IMR-90 (cell line): ENCODE measurements at places on chromosomes 3 and 15. TPM values are rescaled to one million over a fixed set of nuclear protein-coding genes. Genes with fewer than 3 reads are reported as not detected.

DNA sequence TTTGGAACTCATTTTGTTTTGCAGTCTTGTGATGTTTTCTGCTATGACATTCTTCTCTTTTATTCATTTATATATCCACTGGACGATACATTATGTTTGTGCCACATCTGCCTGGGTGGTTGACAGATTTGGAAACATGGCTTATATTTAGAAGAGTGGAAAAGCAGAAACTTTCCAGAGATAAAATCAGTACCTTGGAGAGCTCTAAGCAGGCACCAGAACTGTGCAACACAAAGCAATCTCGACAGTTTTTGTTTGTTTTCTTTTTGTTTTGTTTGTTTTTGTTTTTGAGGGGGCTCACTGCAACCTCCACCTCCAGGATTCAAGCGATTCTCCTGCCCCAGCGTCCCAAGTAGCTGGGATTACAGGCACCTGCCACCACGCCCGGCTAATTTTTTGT lies 45.5 kb downstream of the SYN2 start:
- H3K27ac ChIP-seq, result no peak overlapping the region
- no peaks in the 10 kb centered on the region for H3K36me3 ChIP-seq
- H3K4me1 ChIP-seq, result no peaks in the 10 kb centered on the region
- H3K27me3 ChIP-seq, result no peaks in the 10 kb centered on the region
- peak; percentile 3 for DNase-seq
- H3K4me3 ChIP-seq, result no peak overlapping the region

- DNase-seq, result peak; percentile 57
- H3K27ac ChIP-seq, result peak overlapping the region; percentile 21; the same call in 1 of the 2 replicates
- H3K27me3 ChIP-seq, result peaks cover 2% of the 10 kb centered on the region; the same call in 1 of the 2 replicates
- H3K4me3 ChIP-seq, result no peak overlapping the region
Observed at GRCh38 chr3:32018757-32019564, 37.4 kb downstream of the ZNF860 start.

DNA sequence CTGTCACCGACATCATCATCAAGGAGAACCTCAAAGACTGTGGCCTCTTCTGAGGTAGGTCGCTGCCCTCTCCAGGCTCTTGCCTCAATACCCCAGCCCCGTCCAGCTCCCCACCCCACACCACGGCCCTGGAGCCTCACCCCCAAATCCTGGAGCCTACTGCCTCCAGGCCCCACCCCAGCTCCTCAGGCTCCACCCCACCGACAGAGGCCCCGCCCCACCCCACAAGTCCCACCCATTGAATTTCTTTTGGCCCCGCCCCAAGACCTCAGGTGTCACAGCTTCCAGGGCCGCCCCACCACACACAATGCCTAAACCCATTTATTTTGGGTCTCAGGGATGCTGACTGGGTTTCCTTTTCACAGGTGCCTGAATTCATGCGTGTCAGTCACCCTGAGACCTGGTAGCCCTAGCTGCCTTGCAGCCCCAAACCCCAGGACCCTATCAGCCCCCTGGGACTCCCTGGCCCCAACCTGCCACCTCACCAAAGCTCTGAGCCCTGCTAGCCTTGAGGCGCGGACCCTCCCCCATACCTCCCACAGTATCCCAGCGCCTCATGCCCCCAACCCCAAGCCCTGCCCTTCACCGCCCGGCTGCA lies 3.6 kb downstream of the GNAT1 start:
- no peaks in the 10 kb centered on the region for H3K4me1 ChIP-seq
- H3K27ac ChIP-seq, result no peak overlapping the region
- H3K36me3 ChIP-seq, result no peaks in the 10 kb centered on the region

GRCh38 chr3:138296639-138297038 lies 33.0 kb downstream of the NME9 start:
- H3K27ac ChIP-seq, result no peak overlapping the region
- no peaks in the 10 kb centered on the region for H3K27me3 ChIP-seq
- no peaks in the 10 kb centered on the region for H3K4me1 ChIP-seq

- H3K4me3 ChIP-seq, result no peak overlapping the region
- no peaks in the 10 kb centered on the region for H3K4me1 ChIP-seq
- no peaks in the 10 kb centered on the region for H3K36me3 ChIP-seq
- no peak for DNase-seq
- H3K27ac ChIP-seq, result no peak overlapping the region
Observed at GRCh38 chr3:122074621-122075265, 19.6 kb downstream of the CD86 start.

UBA7 gene
- total RNA-seq, result 15.3 and 18.6 TPM in 2 replicates

DNA sequence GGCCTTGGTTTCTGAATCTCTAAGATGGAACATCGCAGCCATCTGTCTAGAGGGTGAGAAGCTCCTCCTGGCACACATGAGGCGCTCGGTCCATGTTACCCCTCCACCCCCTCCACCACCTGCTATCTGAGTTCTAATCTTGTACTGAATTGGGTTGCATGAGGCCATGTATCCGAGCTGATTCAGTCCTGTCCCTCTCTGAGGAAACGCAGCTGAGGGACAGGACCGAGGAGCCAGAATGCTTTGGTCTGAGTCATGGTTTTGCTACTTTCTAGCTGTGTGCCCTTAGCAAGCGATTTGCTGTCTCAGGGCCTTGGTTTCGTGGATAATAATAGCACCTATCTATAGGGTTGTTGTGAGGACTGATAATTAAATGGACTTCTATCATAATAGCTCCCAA lies 87.8 kb upstream of the SEC13 start:
- no peak overlapping the region for H3K27ac ChIP-seq
- H3K36me3 ChIP-seq, result no peaks in the 10 kb centered on the region
- H3K27me3 ChIP-seq, result peaks cover 20% of the 10 kb centered on the region
- peak; percentile 57 for DNase-seq
- H3K4me1 ChIP-seq, result no peaks in the 10 kb centered on the region
